PC-3 (cell line): ENCODE measurements at places on chromosomes 11 and 22.

- DNase-seq = no peak
Measured at GRCh38 chr22:48721395-48721669, 1106.3 kb downstream of the BRD1 start.

- peak; percentile 94 for DNase-seq
Measured at GRCh38 chr11:109939166-109939810, 153.9 kb upstream of the ZC3H12C start.

DNA sequence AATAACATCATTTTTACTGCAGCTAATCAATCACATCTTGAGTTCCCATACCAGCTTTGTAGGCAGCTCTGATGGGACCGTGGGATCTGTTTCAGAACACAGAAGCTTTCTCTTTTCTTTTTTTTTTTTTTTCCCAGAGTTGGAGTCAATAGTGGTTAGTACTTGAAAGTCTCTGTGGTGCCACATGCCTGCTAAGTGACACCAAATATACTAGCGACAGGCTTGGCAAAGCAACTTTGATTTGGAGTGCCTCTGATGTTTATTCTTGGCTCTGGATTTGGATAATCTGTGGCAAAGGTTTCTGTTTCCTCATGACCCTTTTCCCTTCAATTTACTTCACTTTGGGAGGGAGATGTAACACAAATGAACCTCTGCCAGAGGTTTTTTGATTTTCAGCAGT is 681.4 kb upstream of the TENM4 start:
- no peak for DNase-seq

DNA sequence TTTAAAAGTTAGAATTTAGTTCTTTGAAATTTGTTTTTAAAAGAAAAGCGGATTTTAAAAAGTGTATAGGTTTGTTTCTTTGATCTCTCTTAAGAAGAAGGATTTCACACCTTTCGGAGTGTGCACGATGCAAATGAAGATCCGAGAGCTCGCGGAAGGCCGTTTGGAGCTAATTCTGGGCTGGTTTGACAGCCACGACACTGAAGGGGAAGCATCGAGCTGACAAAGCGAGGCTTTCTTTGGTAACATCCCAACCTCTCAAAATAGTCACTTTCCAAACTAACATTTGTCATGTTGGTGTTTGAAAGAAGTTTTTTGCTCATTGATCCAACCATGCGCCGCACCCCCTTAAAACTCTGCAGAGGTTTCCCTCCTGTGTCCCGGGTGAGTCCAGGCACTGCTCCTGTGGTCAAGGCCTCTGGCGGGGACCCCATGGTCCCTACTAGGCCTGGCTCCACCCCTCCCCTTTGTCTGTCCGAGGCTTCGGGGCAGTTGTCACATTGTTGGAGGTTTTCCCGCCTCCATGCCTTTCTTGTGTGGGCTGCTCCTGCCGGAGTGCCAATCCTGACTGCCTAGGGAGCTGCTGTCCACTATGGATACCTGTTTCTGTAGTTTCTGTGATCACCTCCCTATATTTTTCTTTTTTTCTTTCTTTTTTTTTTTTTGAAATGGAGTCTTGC is 39.7 kb downstream of the MPPED1 start:
- DNase-seq = no peak

DNA sequence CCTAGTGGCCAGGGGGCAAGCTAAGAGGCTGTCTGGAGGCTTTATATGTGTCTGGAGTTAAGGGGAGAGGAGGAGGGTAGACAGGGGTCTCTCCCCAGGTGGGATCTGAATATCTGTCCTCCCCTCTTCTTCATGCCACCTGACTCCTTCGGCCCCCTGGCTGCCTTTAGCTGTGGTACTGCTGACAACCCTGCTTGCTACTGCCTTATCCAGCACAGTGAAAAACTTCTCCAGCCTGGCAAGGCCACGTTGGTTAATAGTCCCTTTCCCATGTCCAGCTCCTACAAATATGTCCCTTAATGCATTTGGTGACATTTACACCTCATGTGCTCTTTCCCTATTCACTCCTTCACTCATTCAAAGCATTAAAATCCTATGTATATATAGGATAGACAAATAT is 42.4 kb upstream of the NNMT start:
- DNase-seq = no peak

GRCh38 chr22:30283342-30283741 is 6.0 kb downstream of the CASTOR1 start:
- no peak for DNase-seq

- DNase-seq = no peak
Measured at GRCh38 chr22:23381661-23382427, 198.2 kb downstream of the IGLL1 start.

GRCh38 chr11:93477684-93478234 is 65.4 kb downstream of the SMCO4 start:
- no peak for DNase-seq
